ENCODE measurements at places on chromosomes 2 and 18.

GRCh38 chr2:160388464-160389263 is 104.9 kb downstream of the RBMS1 start:
- no peak for DNase-seq

- no peak for DNase-seq
These were observed 561.9 kb upstream of the ID2 start for GRCh38 chr2:8119782-8120505.

- DNase-seq = no peak
These were observed 1377.6 kb upstream of the PIK3C3 start for GRCh38 chr18:40577239-40577980.

- no peak for DNase-seq
These were observed 4.4 kb downstream of the SMAD7 start for GRCh38 chr18:48946329-48946835.

Data from activated naive CD8-positive, alpha-beta T cell treated with anti-CD3 and anti-CD28 coated beads, Interleukin-2, amount 50 U/mL, for 16 hours (primary cell).